Fibroblast of the conjunctiva (primary cell): ENCODE measurements at places on chromosomes 13 and 19.

DNA sequence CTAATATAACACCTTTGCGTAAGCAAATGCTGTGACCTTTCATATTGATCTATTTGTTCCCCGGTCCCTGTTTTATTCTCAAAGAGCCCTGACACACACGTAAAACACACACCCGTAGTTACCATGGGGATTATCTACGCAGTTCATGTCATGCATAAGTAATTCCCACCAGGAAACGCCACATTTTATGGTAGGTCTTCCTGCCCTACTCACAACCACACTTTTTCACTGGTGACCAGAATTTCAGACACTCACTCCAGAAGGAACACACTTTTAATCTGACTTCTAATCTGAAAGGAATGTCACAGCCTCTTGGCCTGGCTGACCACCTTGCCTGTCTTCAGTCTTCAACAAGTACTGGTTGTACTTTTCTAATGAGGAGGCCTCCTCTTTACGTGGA lies 46.8 kb downstream of the SLC7A1 start:
- no peak for DNase-seq

DNA sequence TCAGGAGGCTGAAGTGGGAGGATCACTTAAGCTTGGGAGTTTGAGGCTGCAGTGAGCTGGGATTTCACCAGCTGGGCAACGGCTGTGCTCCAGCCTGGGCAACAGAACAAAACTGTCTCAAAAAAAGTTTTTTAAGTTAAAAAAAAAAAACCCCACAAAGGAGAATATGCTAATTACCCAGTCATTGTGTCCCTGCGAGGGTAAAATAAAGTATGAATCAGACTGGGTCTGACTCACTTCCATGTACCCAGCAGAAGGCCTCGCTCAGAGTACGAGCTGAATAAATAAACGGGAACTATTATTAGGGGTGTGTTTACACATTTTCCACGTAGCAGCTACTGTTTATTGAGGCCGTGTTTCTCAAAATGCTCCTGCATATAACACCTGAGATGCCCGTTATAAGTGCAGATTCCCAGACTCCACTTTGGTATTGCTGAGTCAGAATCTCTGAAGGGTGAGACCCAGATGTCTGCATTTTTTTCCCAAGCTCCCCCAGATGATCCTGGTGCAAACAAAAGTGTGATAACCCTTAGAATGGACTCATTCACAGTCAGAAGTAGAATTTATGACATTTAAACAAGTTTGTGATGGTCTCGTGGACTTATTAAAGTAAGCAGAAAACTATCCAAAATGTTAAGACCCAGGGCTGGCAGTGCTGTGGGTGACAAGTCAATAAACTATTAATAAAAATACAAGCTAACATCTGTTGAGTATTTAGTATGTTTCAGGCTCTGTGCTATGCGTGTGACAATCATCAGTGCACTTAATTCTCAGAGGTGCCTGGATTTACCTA lies 28.2 kb downstream of the KCNC3 start:
- peak; percentile 29 for DNase-seq

DNA sequence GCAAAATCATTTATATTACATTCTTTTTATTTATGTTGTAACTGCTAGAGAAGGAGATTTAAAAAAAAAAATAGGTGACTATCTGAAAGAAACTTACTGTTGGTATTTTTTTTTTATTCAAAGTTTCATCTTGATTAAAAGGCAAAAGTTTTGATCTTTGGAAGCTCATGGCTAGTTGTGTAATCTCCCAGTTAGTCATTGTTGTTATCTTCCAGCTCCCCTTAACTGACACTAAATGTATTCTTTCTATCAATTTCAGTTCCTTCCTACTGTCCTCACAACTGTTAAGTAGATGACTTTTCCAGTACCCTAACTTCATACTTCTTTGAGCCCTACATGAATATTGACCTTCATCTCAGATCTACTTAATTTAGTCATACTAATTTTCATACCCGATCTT lies 71.1 kb downstream of the PIBF1 start:
- no peak for DNase-seq

DNA sequence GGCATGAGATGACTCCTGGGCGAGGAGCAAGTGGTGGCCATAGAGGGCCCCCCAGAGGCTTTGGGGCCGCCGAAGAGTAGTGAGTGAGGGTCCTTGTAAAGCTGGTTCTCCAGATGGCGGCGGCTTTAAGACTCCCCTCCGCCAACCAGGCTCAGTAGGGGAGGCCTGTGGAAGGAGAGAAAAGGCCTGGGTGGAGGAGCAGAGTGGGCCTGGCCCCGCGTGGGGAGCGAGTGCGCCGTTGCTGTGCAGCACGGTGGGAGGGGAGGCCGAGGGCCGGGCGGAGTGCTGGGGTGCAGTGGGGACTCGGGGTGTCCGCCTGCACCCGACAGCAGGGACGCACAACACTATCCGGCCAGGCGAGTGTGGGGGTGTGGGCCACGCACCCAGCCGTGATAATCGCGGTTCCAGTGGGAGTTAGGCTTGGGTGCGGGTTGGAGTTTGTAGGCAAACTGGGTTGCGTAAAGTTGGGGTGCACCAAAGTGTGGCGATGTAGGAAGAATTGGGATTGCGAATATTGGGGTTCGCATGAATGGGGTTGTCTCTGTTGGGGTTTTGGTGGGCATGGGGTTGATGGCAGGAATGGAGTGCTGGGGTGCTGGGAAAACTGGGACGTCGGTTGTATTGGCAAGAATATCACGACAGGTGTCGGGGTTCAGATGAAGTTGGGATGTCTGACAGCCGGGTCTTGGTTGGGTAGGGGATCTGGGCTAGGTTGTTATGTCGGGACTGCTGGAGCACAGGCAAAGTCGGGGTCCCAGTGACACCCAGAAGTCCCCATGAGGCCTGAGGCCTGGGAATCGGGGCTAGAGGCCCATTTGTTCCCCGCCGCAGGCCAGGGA lies 687 bp upstream of the CIRBP start:
- no peak for DNase-seq

DNA sequence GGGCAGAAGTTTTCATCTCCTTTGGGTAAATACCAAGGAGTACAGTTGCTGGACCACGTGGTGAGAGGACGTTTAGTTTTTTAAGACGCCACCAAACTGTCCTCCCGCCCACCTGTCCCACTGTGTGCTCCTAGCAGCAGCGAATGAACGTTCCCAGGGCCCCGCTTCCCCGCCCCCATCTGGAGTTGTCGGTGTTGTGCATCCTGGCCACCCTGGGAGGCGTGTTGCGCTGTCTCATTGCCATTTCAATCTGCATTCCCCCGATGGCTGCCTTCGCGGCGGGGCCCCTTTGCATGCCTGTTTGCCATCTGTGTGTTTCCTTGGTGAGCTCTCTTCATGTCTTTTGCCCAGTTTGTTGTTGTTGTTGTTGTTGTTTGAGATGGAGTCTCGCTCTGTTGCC lies 76.1 kb downstream of the KDM4B start:
- DNase-seq, result no peak

DNA sequence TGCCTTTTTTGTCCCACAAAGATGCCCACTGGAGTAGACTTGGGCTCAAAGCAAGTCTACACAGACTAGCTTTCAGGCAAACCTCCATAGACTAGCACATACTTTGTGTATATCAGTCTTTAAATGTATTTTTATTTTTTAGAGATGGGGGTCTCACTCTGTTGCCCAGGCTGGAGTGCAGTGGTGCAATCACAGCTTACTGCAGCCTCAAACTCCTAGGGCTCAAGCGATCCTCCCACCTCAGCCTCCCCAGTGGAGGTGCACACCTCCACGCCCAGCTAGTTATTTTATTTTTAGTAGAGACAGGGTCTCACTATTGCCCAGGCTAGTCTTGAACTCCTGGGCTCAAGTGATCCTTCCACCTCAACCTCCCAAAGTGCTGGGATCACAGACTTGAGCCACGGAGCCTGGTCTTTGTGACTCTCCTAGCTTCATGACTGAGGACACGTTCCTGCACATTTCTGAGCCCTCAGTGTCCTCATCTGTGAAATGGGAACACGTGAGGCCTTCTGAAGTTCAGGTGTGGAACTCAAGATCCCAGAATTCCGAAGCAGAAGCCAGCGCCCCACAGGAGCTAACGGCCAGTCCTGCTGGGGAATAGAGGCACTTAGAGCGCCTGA lies 5.1 kb upstream of the TPM4 start:
- no peak for DNase-seq

- peak; percentile 23 for DNase-seq
These were observed 5.4 kb downstream of the LMTK3 start for GRCh38 chr19:48506138-48506733.

- DNase-seq, result peak; percentile 22
These were observed 134.1 kb downstream of the LACC1 start for GRCh38 chr13:44013758-44014291.

- no peak for DNase-seq
These were observed 1173.3 kb downstream of the PCDH17 start for GRCh38 chr13:58804832-58805231.

GRCh38 chr19:2376784-2377519 lies 16.9 kb downstream of the TMPRSS9 start:
- DNase-seq, result no peak

GRCh38 chr13:50910485-50910805 lies 854 bp downstream of the RNASEH2B start:
- no peak for DNase-seq
